Brain pericyte (primary cell): ENCODE measurements at places on chromosomes 12 and 14.

DNA sequence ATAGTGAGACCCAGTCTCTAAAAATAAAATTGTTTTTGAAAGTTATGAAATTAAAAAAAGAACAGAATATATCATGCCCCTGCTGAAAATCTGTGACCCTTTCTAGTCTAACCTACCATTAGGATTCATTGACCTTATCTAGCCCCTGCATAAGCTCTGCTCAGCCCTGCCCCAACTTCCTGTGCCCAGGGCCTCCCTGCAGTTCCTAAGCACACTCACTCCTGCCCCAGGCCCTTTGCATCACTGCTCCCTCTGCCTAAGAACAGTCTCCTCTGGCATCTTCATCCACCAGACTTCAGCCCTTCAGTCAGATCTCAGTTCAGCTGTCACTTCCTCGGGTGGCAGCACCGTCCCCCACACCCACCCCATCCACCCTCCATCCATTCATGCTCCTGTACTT lies 55.4 kb downstream of the SCARB1 start:
- DNase-seq = no peak

GRCh38 chr12:65430571-65431306 lies 152.3 kb downstream of the MSRB3 start:
- no peak for DNase-seq

GRCh38 chr12:85006206-85006605 lies 29.9 kb downstream of the TSPAN19 start:
- no peak for DNase-seq

DNA sequence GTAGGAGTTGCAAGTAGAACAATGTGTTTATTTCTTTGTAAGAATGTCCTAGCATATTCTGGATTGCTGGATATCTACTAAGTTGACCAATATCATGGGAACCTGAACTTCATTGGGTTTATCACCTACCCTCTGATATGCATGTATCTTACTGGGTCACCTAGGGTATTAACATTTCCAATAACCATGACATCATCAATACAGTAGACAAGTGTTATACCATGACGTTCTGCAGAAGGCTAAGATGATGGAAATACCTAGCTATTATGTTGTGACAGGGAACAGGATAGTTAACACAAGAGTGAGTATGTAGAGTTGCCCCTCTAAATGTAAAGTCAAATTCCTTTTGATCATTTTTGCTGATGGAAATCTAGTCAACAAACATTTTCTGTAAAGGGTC lies 26.0 kb downstream of the GPR65 start:
- no peak for DNase-seq

GRCh38 chr12:26428420-26428819 lies 233.0 kb downstream of the SSPN start:
- DNase-seq = no peak

DNA sequence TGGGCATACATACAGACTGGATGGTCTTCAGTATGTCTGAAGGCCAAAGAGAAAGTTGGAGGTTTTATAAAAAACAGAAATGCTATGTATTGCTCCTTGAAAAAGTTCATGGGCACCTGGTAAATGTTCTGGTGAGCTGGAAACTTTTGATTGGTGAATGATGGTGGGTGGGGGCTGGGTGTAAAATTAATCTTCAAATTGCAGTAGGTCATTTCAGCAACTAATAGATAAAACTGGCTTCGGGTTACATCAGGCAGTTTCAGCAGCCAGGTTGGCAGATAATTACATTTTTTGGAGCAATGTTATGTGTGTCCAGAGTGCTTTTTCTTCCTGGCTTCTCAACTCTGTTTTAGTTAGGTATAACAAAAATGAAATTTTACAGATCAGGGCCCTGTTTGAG lies 35.3 kb downstream of the SDR9C7 start:
- DNase-seq = no peak

GRCh38 chr14:100593751-100594624 lies 6.8 kb upstream of the BEGAIN start:
- DNase-seq = no peak

DNA sequence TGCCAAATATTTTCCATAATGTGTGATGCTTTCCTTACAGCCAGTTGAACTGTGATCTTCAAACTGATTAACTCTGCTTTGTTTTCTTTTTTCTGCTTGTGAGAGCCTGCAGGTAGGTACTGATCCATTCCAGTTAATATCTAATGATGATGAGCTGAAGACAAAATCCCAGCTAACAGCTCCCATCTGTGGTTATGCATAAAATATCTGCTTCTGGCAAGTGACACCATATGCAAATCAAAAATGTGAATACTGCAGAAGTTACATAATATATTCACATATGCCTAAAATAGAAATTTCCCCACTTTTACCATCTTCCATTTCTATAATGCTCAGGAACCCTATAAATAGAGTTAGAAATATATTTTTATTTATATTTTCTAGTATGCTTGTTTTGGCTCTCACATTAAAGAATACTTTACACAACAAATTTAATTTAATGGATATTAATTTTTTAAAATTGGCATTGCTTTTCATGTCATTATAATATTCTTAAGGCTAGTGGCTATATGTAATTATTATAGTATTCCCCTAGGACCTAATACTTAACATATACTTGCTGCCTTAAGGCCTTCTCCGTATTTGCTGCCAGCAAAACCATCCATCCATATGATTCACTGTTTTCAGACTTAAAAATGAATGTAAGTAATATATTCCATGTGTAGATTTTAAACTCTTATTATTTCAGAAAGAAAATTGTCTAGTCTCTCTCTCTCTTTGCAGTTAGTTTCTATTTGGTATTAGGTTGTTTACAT lies 83.8 kb downstream of the CCER1 start:
- no peak for DNase-seq

DNA sequence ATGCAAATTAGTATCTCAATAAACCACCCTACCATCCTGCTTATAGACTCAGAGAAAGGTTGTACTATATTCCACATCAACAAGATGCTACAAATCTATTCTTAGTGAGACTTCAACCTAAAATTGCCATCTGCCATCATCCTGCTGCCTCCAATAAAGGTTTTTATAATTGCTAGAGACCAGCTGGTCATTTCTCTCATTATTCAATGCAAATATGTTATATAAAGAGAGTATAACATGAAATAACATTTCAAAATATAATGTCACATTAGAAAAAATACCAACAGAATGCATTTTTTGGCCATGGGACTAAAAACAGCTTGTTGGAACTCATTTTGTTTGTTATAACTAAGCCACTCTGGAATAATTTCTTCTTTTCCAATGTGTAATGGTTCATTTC lies 247.3 kb downstream of the LRIG3 start:
- no peak for DNase-seq

- no peak for DNase-seq
Observed at GRCh38 chr14:95495538-95496025, 20.9 kb downstream of the SYNE3 start.

DNA sequence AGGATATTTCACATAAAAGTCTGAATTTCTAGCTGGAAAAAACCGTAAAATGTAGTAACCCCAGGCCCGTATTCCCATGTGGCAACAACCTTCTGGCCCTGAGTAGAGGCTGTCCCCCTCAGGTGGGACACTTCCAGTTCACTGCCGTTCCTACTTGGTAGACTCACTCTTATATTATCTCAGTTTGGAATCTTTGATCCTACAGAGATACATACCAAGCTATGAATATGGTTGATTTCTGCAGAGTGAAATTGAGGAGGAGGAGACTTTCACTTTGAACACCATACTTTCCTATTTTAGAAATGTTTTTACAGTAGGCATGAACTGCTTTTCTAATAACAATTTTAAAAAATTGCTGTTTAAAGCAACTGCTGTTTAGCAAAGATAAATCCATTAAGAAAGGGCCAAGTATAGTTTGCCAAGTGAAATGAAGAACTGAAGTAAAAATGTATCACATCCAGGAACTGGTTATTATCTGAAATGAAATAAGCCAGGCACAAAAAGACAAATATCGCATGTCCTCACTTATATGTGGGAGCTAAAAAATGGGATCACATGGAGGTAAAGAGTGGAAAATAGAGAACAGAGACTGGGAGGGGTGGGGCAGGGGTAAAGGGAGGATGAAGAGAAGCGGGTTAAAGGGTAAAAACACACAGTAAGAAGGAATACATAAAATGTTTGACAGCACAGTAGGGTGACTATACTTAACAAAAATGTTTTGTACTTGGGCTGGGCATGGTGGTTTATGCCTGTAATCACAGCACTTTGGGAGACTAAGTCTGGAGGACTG lies 92.8 kb upstream of the METAP2 start:
- no peak for DNase-seq

DNA sequence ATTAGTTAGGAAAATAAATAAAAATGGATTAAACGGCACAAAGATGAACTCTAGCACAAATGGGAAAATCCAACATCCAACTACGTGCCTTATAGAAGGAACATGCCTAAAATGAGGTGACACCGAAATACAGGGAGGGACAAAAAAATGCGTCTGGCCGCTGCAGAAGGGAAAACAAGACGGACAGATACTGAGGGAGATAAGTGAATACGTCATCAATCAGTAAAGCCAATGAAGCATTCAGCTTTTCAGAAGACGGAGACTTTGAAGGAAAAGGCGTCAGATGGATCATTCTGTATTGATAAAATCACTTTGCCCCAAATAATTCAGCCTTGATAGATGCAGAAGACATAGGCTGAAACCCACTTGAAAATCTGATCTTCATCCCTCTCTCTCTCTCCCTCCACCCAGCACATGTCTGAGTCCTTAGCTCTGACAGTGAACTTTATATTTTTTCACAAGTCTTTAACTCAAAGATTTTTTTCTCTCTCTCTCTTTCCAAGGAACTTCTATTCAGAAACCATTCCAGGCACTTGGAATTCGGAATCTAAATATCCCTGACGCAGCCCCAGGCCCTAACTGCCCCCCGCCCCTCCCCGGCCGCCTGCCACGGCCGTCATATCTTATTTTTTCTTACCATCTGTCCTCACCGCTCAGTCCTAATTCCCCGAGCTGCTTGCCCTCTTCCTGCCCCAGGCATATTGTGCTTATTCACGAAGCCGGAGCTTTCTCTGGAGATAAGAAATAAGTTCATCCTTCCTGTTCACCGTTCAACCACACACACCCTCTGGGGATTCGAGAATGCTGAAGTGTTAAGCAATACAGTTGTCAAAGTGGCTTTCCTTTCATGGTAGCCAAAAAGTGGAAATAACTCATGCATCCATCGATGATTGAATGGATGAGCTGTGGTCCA lies 35.5 kb upstream of the RFLNA start:
- DNase-seq = no peak

GRCh38 chr12:27766587-27766986 lies 13.4 kb upstream of the KLHL42 start:
- DNase-seq = no peak

GRCh38 chr12:25123126-25123525 lies 71.8 kb downstream of the DNAI7 start:
- DNase-seq = no peak
